AG09309 (cell line): ENCODE measurements at places on chromosomes 12 and 14.

- no peak for DNase-seq
Observed at GRCh38 chr12:81617915-81618314, 141.2 kb downstream of the PPFIA2 start.

DNA sequence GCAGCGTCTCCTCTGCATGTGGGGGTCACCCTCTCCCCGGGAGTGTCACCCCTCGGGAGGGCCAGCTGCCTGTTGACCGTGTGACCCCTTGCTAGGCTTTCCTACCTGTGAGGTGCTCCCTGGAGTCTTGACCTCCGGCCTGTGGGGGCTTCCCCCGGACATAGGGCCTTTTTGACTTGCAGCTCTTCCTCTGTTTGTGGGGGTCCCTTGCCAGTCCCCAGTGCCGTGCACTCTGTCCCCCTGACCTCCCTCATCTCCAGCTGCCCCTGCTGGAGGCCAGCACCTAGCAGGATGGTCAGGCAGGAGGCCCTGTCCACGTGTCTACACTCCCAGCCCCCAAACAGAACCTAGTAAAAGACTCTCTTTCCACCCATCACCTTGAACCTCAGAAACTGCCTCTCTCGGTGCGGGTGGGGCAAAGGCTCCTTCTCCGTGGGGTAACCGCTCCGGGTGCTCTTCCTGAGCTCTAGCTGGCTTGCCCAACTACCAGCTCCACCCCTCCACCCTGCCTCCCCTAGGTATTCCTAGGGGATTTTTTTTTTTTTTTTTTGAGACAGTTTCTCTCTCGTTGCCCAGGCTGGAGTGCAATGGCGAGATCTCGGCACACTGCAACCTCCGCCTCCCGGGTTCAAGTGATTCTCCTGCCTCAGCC is 810 bp downstream of the AACS start:
- DNase-seq, result no peak

DNA sequence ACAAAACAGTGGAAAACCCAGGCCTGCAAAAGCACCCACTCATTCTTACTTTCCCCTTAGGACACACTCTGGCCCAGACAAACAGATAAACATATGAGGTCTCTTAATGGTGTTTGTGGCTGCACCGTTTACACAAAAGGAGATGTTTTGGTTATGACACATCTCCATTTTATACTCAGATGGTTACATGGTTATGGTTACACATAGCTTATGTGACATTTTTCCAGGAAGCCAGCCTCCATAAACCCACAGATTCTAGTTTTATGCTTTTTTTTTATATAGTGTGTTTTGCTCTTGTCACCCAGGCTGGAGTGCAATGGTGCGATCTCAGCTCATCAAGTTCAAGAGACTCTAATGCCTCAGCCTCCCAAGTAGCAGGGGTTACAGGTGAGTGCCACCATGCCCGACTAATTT is 3.5 kb upstream of the KLRD1 start:
- DNase-seq, result peak; percentile 21

DNA sequence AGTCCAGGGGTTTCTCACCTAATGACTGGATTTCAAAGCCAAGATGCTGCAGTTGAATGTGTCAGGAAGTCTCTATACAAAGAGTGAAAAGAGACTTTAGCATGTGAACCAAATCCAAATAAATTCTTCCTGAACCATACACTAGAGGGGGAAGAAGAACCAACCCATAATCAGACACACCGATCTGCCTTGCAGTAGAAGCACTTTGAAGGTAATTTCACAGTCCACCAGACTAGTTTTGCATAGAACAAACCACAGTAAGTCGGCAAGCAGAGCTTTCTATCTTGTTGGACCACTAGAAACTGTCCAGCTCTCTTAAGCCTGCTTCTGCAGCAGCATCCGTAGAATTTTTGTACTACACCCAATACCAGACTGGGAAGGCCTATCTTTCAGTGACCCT is 39.3 kb downstream of the FIGNL2 start:
- DNase-seq, result no peak

GRCh38 chr14:53389202-53389601 is 236.1 kb upstream of the DDHD1 start:
- no peak for DNase-seq

DNA sequence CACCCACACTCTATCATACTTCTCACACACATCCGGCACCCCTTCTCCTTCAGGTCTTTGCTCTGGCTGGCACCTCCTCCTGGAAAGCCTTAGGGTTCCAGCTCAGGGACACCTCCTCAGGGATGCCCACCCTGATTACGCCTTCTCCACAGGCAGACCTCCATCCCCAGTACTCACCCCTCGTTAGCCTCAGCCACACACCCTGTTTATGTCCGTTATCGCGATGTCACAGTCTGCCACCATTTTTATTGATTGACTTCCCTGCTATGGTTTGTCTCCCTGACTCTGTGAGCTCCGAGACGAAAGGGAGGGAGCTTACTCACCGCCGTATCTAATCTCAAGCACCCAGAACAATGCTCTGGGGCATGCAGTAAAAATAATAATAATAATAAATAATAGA is 191.7 kb upstream of the LHX5 start:
- DNase-seq, result no peak

- no peak for DNase-seq
Observed at GRCh38 chr14:77151245-77151644, 9.7 kb upstream of the ZDHHC22 start.

DNA sequence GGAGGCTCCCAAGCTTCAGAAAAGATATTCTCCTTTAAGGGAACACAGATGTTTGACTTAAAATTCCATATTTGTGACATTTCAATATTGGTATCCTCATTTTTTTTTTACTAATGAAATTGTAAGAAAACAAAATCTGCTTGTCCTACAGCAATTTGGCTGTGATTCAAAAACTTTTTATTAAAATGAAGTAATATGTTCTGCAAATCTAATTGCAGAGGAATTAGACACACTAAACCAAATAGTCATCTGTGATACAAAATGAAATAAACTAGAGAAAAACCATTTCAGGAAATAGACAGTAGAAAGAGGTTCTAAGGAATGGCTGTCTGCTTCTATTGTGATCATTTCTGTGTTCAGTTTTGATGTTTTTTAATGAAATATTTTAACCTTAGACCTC is 50.1 kb upstream of the HIF1A start:
- no peak for DNase-seq

DNA sequence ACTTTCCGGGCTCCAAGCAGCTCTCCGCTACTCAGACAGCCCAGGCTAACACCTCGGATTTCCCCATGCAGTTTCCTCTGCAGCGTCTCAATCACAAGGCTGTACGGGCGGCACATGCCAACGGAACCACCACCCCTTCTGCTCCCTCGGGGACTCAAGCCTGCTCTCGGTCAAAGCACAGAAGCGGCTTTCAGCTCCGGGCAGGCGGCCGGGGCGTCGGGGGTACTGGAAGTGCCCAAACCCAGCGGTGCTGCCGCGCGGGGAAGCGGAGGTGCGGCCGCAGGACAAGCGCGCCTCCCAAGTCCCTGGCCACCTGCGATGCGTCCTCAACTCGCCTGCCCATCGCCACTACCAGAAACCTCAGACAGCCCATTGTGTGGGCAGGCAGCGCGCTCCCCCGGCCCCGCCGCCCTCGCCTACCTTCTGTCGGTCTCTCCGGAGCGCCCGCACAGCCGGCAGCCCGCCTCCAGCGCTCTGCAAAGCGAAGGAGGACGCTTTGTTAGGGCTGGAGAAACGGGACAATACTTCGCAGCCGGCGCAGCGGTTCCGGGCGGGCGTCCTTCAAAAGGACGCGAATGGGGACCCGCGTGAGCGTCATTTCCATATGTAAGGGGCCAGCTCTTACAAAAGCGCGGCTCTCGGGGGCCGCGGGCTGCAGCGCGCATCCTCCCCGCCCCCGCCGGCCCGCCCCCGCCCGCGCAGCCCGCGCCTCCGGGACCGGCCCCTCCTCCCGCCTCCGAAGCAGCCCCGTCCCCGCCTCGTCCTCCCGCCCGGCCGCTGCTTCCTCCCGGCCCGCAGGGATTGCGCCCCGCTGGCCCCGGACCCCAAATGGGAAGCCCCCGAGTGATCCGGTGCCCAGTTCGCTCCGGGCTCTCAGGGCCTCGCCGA is 674 bp downstream of the NIN start:
- DNase-seq, result no peak

GRCh38 chr14:90608929-90609341 is 207.3 kb downstream of the TTC7B start:
- no peak for DNase-seq
